ENCODE measurements at places on chromosomes 5 and 9. TPM values are rescaled to one million over a fixed set of nuclear protein-coding genes. Genes with fewer than 3 reads are reported as not detected.

- H3K27me3 ChIP-seq = no peaks in the 10 kb centered on the region
- H3K4me1 ChIP-seq = no peaks in the 10 kb centered on the region
- DNase-seq = no peak
- H3K27ac ChIP-seq = no peak overlapping the region
- H3K4me3 ChIP-seq = no peak overlapping the region
- H3K36me3 ChIP-seq = peaks cover 47% of the 10 kb centered on the region
Measured at GRCh38 chr9:120436983-120437475, 142.9 kb downstream of the CDK5RAP2 start.

DNA sequence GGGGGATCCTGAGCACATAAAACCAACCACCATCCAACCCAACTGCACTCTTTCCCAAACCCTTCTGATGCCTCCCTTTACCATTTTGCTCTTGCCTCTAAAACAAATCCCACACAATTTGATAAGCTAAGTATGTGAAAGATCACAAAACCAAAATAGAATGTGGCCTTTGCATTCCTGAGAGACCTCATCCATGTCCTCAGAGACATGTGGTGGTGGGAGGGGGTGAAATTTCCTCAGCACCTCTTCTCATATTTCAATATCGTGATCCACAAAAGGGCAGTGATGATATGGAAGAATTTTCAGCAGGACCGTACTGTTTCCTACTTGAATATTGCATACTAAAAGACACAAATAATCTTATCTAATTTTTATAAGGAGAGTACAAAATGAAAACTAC, 423.3 kb downstream of the TLE1 start:
- DNase-seq = no peak
- no peak overlapping the region for H3K4me3 ChIP-seq
- H3K4me1 ChIP-seq = no peaks in the 10 kb centered on the region
- H3K27ac ChIP-seq = no peak overlapping the region
- no peaks in the 10 kb centered on the region for H3K36me3 ChIP-seq
- H3K27me3 ChIP-seq = no peaks in the 10 kb centered on the region

DNA sequence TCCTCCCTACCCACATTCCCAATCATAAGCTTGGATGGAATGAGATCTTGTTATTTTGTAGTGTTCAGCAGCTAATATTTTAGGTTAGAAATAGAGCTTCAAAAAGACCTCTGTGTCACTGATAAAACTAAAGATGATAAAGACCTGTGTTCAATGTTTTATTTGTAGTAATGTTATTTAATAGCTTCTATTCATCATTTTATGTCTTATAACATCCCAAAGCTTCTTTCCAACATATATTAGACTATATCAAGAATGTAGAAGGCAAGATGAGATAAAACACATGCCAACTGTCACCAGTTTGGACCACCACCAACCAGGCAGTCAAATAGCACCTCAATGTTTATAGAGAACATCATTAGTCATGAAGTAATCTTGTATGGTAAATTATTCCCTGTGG, 409.5 kb upstream of the ITGA1 start:
- no peaks in the 10 kb centered on the region for H3K27me3 ChIP-seq
- no peak for DNase-seq
- no peaks in the 10 kb centered on the region for H3K4me1 ChIP-seq
- no peak overlapping the region for H3K4me3 ChIP-seq
- no peaks in the 10 kb centered on the region for H3K36me3 ChIP-seq

The OR1L8 gene
- not detected for total RNA-seq

The CNTNAP3 gene
- total RNA-seq = not detected

- no peaks in the 10 kb centered on the region for H3K4me1 ChIP-seq
- no peak overlapping the region for H3K4me3 ChIP-seq
- H3K27me3 ChIP-seq = no peaks in the 10 kb centered on the region
- no peaks in the 10 kb centered on the region for H3K36me3 ChIP-seq
- no peak for DNase-seq
Measured at GRCh38 chr5:130529511-130530485, 625.5 kb downstream of the CHSY3 start.

GRCh38 chr9:110452227-110452801, 114.7 kb upstream of the TXNDC8 start:
- no peak overlapping the region for H3K27ac ChIP-seq
- H3K27me3 ChIP-seq = no peaks in the 10 kb centered on the region
- H3K4me1 ChIP-seq = no peaks in the 10 kb centered on the region
- H3K4me3 ChIP-seq = no peak overlapping the region

DNA sequence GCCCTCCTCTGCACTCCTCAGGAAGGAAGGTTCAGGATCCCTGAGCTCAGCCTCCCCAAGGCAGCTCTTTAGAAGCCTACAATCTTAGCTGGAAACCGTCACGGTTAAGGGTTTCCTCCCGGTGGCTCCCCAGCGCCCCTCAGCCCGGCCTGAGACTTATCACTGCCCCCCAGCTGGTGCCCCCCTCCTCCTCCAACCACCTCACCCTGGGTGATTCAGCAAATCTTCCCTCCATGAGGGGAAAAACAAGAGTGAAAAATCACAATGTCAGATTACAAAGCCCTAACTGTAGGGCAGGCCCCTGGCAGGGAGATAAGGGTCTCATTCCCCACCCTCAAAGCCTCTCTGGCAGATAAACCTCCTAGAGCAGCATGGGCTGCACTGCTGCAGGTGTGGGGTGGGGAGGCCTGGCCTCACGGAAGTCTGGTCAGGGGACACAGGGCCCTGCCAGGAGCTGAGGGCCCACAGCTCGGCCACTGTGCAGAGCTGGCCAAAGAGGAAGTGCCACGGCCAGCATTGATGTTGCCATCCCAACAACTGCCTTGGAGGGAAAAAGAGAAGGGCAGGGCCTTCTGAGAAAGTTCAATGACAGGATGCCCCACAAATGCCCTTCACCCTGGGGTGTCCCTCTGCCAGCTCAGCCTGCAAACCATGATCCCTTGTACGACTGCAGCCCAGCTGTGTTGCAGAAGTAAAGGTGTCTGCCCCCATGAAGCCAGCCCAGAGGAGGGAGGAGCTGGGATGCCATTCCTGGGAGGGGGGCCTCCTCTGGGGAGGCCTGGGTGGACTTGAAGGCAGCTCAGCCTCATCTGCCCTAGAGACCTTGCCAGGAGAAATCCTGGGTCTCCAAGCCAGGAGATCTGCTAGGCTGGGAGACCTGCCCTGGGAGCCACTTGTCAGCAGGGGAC, 25.9 kb downstream of the GFI1B start:
- H3K27me3 ChIP-seq = peaks cover 13% of the 10 kb centered on the region
- H3K4me1 ChIP-seq = no peaks in the 10 kb centered on the region
- H3K27ac ChIP-seq = no peak overlapping the region
- no peak overlapping the region for H3K4me3 ChIP-seq
- DNase-seq = no peak

- no peaks in the 10 kb centered on the region for H3K27me3 ChIP-seq
- H3K4me3 ChIP-seq = no peak overlapping the region
- DNase-seq = no peak
- H3K36me3 ChIP-seq = no peaks in the 10 kb centered on the region
- H3K27ac ChIP-seq = no peak overlapping the region
Measured at GRCh38 chr5:56206126-56206910, 26.8 kb downstream of the ANKRD55 start.

Data from A673 (cell line).